ENCODE measurements at places on chromosomes 6 and 20.

DNA sequence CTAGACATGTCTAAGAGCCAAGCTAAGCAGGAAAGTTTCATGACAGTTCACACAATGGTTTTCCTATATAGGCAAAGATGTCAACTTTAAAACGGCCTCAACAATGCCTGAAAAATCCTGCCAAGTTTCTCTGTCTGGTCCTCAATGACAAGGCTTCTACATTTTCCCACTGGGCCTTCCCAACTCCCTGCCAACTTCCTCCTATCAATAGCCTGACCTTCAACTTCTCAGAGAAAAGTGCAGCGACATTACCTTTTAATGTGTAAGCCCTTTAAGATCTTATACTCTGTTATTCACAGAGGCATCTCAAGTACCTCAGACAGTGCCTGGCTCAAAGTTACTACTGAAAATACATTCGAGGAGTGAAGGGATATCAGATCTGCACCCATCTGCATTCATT is 56.2 kb upstream of the BTBD3 start:
- no peak for DNase-seq

DNA sequence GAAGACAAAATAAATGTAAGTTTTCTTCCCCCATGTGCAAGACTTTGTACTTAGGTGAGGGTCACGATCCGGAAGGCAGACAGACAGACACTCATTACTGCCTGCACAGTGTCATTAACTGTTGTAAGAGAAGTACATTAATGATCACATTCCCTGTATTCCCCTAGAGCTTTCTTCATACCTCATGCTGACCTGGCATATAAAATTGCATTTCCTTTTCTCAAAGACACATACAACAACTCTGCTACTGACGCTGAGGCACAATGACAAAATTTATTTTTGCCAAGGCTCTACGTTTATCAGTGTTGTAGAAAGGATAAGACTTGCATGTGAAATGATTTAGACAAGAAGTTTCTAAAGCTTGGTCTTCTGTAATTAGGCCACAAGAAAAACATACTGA is 3.0 kb upstream of the SYCP2 start:
- no peak for DNase-seq

GRCh38 chr6:111870742-111871064 is 2.5 kb downstream of the FYN start:
- DNase-seq, result no peak

DNA sequence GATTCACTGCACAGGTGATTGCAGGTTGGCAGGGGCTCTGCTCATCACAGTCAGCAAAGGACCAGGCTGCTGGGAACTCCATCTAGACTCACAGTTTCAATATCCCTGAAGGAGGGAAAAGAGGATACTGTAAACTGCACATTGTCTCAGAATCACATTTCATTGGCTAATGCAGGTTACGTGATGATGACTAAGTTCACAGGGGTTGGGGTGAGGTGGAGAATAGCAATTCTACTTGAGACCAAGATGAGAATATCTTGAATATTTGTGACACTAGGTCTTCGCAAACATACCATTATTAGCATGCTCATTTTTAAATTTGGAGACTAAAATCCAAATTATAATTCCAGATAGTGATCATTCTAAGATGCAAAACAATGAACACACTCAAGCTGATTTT is 208.5 kb upstream of the CITED2 start:
- no peak for DNase-seq

GRCh38 chr20:52047811-52048764 is 143.5 kb downstream of the ZFP64 start:
- DNase-seq, result no peak

GRCh38 chr6:17334265-17334664 is 53.1 kb downstream of the RBM24 start:
- DNase-seq, result no peak

- DNase-seq, result no peak
Measured at GRCh38 chr6:47439348-47439668, 38.3 kb upstream of the CD2AP start.

- DNase-seq, result no peak
Measured at GRCh38 chr6:156980515-156980914, 203.3 kb downstream of the ARID1B start.

DNA sequence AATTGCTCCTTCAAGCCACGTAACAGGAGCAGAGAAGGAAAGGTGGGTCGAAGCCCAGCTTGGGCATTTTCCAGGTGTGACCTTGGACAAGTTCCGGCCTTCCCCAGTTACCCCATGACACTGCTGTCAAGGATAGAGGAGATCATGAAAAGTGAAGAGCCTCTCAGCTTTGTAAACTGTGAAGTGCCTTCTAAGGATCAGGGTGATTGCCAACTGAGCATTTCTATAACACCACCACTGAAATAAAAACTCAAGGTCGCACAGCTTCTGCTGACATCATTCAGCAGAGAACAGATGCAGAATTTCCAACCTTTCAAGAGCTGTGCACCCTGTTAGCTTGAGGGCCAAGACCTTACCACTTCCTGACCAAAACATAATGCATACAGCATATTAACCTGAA is 24.0 kb upstream of the ZMYND8 start:
- DNase-seq, result no peak

GRCh38 chr20:40744072-40744817 is 55.2 kb upstream of the MAFB start:
- no peak for DNase-seq

- DNase-seq, result no peak
Measured at GRCh38 chr20:53925651-53926401, 144.6 kb downstream of the BCAS1 start.

DNA sequence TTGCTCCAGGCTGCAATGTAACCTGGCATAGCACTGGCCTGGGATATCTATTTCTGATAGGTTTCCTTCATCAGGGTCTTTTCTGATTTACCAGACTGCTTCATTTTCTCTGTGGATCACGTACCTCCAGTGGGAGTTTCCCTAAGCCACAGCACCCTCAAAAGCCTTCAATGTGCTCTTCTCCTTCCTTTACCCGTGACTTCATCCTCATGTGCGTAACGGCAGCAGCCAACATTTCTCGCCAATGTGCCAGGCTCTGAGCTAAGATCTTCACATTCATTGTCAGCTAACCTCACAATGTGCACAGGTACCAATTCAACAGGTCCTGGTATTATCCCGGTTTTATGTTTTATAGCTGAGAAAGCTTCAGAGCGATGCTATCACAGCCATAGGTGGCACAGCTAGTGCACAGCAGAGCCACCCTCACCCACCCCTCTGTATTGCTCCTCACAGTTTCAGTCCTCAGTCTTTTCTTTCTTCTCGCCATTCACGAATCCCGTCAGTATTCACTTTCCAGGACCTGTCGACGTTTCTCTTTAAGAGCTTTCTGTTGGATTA is 58.2 kb downstream of the TNFAIP3 start:
- DNase-seq, result no peak

DNA sequence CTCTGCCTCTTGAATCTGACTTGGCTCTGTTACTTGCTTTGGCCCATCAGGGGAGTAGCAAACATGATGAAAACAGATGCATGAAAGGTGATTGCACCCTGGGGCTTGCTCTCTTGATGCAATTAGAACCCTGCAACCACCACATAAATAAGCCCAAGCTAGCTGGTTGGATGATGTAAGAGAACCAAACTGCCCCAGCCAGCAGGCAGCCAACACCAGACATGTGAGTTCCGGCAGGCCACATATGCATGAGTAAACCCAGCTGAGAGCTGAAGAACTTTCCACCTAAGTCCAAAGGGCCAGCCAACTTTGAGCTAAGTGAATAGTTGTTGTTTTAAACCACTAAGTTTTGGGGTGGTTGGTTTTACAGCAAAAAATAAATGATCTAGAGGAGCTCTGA is 268.4 kb downstream of the FARS2 start:
- DNase-seq, result no peak

- DNase-seq, result no peak
Measured at GRCh38 chr6:149362289-149362688, 37.8 kb upstream of the SUMO4 start.

- no peak for DNase-seq
Measured at GRCh38 chr6:156379392-156380289, 397.5 kb upstream of the ARID1B start.

- DNase-seq, result peak; percentile 33
Measured at GRCh38 chr6:106997392-106998158, 23.0 kb upstream of the CD24 start.

DNA sequence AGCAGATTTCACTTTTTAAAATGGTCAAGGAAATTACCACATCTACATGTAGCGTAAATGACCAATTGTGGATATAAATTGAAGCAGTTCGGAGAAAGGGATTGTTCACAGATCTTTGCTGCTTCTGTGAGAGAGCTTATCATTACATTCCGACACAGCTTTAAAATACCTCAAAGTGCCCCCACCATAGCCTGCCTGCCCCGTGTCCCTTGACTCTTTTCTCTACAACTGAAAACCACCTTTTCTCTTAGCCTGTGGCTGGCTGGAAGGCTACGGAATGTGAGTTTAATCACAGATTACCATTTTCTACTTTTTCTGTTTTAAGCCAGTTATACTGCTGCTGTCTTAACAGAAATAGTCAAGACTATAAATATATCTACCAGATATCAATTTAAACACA is 347.2 kb upstream of the MAP3K7 start:
- DNase-seq, result no peak

All from CD4-positive, alpha-beta T cell treated with Interferon gamma for 1 hour (primary cell).